ENCODE measurements at places on chromosomes 12 and 14.

- no peak for DNase-seq
These were observed 54.3 kb downstream of the PTPN11 start for GRCh38 chr12:112473056-112473455.

- DNase-seq: peak; percentile 36
These were observed 91.9 kb downstream of the TMEM30B start for GRCh38 chr14:61188978-61189808.

GRCh38 chr12:50986966-50987737 is 34.8 kb downstream of the HIGD1C start:
- DNase-seq: peak; percentile 66

GRCh38 chr14:29716150-29716549 is 211.5 kb downstream of the PRKD1 start:
- no peak for DNase-seq

GRCh38 chr12:108905725-108906124 is 25.8 kb downstream of the DAO start:
- DNase-seq: no peak

- DNase-seq: no peak
These were observed 199.4 kb upstream of the FOXN3 start for GRCh38 chr14:89616425-89616824.

DNA sequence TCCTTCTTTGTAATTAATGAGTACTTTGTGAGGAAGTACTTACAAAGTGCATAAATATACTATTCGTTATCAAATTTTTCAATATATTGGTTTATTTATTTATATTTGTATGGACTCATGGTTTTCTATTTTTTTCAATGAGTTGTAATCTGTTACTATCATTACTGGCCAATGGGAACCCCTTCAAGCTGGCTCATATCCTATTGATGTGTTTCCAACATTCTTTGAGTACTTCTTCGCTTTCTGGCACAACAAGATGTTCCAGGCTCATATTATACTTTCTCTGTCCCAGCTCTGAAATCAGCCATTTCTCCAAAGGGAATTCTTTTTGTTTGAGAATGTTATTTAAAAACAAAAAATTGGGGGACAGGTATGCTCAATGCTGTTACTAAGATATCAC is 17.5 kb downstream of the YBX3 start:
- no peak for DNase-seq

DNA sequence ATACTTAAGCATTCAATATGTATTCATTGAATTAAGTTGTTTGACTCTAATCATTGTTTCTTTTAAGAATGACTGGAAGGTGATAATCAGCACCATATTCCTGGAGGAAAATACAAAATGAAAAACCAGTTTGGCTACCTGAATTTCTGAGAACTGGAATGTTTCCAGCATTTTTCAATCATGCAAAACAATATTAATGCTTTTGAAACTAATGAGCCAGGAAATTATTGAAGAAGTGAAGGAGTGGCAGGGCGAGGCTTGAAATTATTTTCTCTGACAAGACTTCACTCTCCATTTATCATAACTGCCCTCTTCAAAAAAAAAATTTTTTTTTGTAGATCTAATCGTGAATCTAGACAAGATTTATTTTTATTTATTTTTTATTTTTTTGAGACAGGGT is 19.0 kb downstream of the TMEM19 start:
- no peak for DNase-seq

- no peak for DNase-seq
These were observed 91.2 kb downstream of the WNK1 start for GRCh38 chr12:843609-844008.

DNA sequence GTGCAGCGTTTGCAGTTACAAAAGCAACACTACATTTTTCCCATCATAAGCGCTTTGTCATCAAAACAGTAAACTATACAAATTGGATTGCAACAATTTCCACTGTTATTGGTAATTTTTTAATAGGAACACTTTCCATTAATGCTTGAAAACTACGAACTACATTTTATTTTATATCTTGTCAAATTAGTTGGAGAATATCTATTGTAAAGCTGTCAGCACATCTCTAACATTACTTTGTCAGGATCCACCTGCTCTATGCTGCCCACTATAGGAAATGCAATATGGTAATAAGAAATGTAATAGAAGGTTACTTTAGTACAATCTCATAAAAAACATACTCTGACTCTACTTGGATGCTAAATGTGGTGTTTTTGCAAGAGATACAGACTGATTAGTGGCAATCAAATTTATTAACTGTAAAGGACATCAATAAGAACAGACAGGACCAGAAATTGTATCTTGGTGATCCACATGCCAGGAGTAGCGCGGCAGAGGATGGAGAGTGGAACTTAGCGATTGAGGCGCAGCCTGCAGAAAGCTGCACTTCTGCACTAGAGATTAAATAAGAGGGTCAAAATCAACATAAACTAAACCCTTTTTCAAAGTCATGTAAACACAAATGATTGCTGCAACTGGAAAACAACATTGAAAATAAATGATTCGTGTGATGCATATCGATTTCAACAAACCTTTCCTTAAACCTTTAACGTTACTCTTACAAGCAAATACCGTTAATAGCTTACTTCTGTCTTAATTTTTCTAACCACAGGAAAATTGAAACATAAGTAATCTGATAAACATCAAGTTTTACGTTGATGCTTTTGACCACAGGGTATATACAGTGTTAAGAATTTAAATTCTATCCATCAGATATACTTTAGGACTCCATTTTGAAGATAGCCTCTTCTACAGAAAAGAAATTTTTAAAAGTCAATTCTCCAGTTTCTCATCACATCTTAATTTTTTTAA is 3.6 kb upstream of the ARID2 start:
- peak; percentile 38 for DNase-seq

DNA sequence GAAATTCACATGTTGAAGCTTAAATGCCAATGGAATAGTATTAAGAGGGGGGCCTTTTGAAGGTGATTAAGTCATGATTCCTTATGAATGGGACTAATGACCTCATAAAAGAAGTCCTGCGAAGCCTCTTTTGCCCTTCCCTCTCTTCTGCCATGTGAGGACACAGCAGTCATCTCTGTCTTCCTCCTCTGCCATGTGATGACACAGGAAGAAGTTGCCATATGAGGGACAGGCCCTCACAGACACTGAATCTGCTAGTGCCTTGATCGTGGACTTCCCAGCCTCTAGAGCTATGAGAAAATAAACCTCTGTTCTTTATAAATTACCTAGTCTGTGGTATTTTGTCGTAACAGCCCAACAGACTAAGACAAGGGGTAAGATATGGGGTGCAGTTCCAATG is 100.7 kb downstream of the VCPKMT start:
- no peak for DNase-seq

DNA sequence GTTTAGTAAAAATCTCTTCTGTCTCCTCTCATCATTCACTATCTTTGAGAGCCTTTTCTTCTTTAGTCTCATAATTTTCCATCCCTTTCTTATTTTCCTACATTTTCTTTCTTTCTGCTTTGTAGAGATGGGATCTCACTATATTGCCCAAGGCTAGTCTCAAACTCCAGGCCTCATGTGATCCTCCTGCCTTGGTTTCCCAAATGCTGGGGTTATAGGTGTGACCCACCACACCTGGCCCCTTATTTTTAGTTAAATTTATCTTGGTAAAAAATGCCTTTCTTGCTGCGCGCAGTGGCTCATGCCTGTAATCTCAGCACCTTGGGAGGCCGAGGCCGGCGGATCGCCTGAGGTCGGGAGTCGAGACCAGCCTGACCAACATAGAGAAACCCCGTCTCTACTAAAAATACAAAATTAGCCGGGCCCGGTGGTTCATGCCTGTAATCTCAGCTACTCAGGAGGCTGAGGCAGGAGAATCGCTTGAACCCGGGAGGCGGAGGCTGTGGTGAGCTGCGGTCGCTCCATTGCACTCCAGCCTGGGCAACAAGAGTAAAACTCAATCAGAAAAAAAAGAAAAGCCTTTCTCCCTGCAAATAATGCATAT is 996 bp downstream of the SLC2A3 start:
- DNase-seq: no peak

- DNase-seq: no peak
These were observed 16.7 kb downstream of the DNM1L start for GRCh38 chr12:32695787-32696186.

DNA sequence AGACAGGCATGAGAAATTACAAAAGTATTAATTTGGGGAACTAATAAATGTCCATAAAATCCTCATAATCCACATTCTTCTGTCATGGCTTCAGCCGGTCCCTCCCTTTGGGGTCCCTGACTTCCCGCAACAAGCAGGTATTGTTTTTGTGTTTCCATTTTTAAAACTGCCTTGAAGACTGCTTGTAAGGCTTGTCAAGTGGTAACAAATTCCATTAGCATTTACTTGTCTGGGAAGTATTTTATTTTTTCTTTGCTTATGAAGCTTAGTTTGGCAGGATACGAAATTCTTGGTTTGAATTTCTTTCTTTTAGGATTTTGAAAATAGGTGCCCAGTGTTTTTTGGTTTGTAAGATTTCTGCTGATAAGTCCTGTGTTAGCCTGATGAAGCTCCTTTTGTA is 65.3 kb upstream of the LRFN5 start:
- no peak for DNase-seq

DNA sequence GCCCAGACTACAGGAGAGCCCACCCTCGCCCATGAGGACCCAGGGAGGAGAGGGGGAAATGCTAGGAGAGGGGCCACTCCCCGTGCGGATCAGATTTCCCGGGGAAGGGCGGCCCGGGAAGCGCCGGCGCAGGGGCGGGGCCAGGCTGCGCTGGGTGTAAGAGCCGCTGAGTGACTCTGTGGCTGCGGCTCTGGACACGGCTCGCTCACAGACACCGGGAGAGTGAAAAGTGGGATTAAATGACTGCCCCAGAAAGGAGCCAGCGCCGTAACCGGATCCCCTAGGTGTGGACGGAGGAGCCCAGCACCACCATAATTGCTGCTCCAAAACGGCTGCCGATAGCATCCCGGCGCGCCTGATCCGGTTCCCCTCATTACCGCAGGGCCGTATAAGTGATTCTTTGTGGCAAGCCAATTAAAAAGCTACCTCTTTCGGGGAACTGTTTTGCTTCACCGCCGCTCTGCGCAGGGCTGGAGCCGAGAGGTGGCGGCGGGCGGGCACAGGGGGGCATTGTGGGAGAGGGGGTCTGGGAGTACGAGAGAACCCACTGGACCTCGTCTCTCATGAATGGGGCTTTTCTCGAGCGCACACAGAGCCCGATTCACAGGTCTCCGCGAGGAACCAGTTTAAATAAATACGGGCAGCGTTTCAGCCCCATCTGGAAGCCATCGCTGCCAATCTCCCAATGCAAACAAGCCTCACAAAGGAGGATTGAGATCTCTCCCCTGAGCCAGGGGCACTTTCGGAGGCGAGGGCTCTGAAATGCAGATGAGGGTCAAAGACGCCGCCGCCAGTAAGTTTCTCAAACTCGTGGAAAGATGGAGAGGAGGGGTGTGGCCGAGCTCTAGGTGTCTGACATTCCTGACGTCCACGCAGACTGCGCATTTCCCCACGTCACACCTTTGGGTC is 2.5 kb downstream of the COL2A1 start:
- DNase-seq: no peak

- DNase-seq: no peak
These were observed 64.8 kb upstream of the E2F7 start for GRCh38 chr12:77130193-77130592.

DNA sequence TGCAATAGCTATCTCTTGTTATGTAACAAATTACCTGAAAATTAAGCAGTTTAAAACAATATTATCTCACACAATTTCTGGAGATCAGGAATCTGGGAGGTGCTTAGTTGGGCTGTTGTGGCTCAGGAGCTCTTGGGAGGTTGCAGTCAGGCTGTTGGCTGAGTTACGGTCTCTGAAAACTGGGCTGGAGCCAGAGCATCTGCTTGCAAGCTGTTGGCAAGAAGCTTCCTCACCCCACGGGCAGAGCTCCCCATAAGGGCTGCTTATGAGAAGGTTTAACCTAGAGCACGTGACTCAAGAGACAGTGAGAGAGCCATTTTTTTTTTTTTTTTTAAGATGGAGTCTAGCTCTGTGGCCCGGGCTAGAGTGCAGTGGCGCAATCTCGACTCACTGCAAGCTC is 346.8 kb downstream of the ATP23 start:
- DNase-seq: no peak

DNA sequence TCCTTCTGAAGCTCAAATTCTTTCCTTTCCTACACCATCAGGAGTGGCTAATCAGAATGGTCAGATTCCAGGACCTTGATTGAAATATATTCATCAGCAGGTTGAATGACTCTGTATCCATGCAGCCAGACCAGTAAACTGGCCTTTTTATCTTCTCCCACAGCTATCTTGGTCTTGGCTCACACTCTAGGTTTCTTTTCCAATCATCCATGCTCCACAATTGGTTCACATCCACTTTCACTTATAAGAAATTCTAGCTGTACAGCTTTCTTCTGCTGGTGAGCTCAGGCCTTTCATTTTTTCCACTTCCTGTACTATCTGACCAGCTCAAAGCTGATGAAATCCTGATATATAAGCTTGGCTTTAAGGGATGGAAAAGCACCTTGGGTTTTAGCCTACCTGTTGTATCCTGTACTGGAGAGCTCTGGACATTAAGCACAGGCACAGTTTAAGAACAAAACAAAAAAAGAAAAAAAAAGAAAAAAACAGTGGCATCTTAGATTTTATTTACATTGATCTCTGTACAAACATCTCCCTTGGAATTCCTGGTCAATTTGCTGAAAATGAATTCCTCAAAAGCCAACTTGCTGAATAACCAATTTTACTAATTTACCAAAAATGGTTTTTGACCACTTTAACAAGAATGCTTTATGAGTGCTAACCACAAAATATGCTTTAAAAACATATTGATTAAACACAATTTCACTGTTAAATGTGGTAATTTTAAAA is 91.6 kb upstream of the PAWR start:
- DNase-seq: peak; percentile 64

DNA sequence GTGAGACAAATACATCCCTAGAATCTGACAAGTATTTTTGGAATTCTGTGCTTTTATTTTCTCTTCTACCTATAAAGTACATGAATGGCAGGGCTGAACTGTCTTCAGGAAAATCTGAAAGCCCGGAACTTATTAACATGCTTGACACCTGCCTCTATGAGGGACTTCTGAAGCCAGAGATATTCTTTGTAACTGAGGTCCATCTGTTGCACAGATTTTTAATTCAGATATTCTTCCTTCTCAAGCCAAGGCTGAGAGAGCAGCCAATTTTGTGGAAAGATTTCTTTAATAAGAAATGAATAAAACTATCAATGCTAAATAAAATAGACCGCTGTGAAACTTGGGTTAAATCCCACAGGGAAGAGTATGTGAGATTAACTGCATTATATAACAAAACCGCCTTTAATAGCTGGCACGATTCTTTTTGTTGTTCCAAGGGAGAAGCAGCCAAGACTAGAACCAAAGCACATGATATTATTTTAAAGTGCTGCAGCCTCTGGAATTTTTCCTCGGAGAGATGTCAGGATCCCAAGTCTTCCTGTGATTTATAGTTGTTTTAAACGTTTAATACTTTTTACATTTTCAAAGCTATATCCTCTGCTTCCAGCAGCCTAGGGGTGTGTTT is 148.9 kb downstream of the CRADD start:
- peak; percentile 82 for DNase-seq

GRCh38 chr12:44285321-44285960 is 449.6 kb downstream of the TMEM117 start:
- no peak for DNase-seq

- no peak for DNase-seq
These were observed 113.7 kb downstream of the SLC25A47 start for GRCh38 chr14:100436745-100437406.
